ENCODE measurements at places on chromosomes 1 and 21.

DNA sequence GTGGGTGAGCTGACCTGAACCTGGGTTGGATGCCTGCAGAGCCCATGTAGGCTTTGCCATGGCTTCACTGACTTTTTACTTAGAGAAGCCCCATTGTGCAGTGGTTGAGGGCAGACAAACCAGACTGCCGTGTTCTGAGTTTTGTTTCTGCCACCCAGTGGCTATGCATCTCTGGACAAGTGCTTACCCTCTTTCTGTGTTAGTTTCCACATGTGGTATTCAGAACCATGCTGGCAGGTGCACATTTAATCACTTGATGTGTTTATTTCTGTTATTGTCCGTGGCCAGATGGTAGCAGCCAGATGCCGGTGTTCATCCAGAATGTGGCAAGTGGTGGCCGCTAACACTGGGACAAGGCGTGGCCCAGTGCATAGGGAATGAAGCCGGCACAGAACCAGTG, 10.3 kb upstream of the PTPN7 start:
- DNase-seq = peak; percentile 38

GRCh38 chr21:44984428-44984791, 44.6 kb downstream of the SLX9 start:
- DNase-seq = no peak

- no peak for DNase-seq
Observed at GRCh38 chr1:180563026-180563827, 4.5 kb downstream of the OVAAL start.

GRCh38 chr21:16597753-16598152, 868.0 kb downstream of the USP25 start:
- no peak for DNase-seq

DNA sequence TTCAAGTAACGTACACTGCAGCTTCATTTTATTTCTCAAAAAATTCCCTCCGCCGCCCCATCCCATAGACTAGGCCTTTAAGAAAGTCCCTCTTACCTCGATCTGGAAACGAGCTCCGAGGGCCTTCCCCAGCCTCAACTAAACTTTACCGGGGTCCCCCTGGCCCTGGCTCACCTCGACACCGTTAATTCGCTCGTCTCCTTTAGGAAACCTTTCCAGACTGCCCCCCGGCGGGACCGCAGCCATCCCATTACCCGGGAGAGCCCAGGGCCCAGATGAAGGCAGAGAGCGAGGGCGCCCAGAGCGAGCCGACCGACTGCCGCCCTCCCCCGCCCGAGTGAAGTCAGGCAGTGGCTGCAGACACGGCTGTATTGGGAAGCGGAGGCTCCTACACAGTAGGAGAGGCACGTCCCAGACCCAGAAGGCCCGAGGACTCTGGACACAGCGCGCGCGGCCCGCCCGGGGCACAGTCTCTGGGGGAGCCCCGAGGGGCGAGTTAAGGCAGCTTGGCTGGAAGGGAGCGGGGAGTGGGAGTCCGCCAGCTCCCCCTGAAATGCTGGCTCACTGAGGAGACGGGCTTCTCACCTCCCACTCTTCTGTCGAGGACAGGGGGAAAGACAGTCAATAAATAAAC, 14.6 kb downstream of the SEMA6C start:
- no peak for DNase-seq

GRCh38 chr1:245611251-245611650, 456.5 kb downstream of the KIF26B start:
- no peak for DNase-seq

- DNase-seq = no peak
Observed at GRCh38 chr1:22710701-22711049, at the start of gene EPHB2. Gene EPHB2 (plus strand): TSS chr1:22710839. CDS start chr1:22710983, 144 bp downstream.

DNA sequence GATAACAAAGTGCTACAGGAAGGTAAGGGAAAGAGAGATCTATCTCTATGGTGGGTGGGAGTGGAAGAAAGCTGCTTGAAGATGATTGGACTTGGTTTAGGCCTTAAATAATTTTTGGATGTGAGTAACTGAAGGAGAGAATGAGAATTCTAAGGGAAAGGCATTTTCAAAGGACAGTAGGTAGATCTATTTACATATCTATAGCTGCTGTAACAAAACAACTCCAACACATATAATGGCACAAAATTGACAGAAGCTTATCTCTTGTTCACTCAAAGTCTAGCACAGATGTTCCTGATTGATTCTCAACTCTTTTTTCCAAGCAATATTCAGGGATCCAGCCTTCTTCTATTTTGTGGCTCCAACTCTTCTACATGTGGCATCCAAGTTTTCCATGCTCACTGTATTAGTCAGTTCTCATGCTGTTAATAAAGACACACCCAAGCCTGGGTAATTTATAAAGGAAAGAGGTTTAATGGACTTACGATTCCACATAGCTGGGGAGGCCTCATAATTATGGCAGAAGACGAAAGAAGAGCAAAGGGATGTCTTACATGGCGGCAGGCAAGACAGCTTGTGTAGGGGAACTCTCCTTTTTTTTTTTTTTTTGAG, 3.1 kb upstream of the DDAH1 start:
- no peak for DNase-seq

- no peak for DNase-seq
Observed at GRCh38 chr1:210978316-210978973, 155.5 kb downstream of the KCNH1 start.

DNA sequence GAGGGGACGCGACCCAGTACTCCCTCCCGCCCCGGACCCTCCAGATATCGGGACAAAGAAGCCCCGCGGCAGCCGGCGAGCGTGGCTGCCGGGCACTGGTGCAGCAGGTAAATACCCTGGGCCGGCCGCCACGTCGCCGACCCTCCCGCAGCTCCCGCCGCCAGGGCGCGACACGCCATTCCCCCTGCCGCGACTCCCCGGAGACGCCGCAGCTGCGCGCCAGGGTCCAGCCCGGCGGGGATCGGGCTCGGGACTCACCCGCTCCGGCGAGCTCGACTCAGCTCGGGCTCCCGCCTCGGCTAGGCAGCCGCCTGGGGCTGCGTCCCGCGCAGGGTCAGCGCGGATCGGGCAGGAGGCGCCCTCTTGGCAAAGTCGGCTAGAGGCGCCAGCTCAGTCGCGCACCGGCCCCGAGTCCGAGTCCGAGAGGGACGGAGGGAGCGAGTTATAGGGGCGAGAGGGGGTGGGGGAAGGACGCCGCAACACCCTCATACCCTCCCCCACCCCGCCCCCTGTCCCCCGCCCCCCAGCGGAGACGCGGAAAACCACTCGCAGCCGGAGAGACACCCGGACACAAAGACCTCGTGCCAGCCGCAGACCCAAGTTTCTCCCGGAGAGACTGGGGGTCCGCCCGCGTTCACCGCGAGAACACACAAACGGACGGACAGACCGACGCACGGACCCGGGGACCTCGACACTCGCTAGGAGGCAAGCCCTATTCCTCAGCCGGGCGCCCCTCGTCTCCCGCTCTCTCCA, 985 bp downstream of the SYT6 start:
- DNase-seq = peak; percentile 4

DNA sequence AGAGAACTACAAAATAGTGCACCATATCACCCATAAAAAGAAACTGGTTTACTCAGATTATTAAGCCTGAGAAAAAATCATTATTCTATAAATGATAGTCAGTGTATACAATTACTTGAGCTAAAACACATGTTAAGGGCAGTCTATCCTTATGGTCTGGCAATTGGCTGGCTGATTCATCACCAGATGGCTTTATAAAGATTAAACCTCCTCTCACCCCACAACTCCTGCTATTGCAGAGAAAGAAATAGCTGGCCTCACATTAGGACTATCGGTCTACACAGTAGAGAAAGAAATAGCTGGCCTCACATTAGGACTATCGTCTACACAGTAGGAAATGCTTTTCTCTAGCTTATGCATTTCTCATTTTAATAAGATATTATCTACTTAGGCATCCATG, 21.2 kb downstream of the CEP170 start:
- DNase-seq = no peak

DNA sequence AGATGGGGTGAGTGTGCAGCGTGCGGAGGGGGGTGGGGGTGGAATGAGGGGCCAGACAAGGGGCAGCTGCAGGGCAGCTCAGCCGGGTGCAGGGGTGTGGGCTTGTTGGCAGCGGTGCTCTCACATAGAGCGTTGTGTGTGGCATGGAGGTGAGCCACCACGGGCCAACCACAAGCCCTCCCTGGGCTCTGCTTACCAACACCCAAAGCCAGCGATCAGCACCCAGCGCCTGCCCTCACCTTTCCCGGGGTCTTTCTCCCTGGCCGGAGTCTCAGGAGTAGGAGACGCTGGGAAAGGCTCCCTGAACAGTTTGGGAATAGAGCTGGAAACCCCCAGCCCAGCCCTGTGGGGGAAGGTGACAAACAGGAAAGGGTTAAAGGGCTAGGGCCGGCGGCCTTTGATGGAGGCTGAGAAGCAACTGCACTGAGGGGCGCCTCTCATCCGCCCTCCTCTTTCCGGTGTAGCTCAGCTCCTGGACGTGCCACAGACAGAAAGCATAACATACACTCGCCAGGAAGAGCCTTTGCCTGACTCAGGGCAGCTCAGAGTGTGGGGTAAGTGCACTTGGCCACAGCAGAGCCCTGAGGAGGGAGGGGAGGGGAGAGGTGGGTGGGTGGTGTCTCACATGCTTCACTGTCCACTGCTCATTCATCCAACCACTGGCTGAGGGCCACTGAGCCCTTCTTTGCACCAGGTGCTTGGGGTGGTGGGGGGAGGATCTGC, 577 bp downstream of the IKBKE start:
- no peak for DNase-seq

- no peak for DNase-seq
Observed at GRCh38 chr1:113917400-113918082, 11.6 kb upstream of the HIPK1 start.

DNA sequence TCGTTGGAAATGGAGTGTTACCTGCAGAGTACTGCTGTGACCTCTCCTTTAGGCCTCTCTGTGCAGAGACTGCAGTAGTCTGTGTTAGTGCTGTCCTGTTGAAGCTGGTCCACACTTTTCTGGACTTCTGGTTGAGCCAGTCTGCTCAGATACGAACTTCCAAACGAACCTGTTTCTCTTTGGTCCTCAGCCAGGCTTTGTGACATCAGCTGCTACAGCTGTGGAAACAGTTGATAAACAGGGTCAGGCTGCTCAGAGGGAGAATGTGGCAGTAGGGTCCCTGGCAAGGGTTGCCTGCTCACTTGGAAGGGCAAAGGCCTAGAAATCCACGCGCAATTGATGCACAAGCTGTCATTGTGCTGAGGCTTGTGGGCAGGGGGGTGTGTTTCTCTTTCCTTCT, 98.8 kb downstream of the NOS1AP start:
- DNase-seq = peak; percentile 23

DNA sequence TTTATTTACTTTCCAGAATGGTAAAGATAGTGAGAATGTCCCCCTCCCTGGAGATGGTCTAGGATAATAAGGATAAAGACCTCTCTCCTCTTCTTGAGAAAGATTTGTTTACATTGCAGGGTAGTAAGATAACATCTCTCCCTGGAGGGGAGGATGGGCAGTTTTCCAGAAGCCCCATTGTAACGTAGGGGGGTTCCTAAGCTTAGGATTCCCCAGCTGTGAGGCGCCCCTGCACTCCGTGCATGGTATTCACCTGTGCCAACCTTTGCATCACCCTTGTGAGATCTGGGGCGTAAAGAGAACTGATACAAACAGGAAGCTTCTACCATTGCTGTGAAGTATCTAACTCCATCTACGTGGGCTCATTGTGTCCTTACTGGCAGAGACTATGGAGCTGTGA, 148.7 kb upstream of the DNAH14 start:
- no peak for DNase-seq

DNA sequence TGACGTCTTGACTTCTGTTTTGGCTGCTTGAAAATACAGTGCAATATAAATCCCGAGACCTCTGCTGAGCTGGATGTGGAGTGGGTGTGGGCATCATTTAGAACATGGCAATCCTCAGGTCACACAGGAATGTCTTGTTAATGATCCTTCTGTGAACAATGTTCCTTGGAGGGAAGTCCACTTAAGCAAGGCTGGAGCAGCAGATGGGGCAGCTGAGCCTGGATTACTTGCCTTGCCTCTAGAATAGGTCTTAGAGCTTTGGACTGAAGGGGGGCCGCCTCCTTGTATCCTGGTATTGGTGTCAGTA, 926 bp upstream of the SCMH1 start:
- no peak for DNase-seq

GRCh38 chr1:108617008-108617723, 43.7 kb downstream of the HENMT1 start:
- DNase-seq = no peak

DNA sequence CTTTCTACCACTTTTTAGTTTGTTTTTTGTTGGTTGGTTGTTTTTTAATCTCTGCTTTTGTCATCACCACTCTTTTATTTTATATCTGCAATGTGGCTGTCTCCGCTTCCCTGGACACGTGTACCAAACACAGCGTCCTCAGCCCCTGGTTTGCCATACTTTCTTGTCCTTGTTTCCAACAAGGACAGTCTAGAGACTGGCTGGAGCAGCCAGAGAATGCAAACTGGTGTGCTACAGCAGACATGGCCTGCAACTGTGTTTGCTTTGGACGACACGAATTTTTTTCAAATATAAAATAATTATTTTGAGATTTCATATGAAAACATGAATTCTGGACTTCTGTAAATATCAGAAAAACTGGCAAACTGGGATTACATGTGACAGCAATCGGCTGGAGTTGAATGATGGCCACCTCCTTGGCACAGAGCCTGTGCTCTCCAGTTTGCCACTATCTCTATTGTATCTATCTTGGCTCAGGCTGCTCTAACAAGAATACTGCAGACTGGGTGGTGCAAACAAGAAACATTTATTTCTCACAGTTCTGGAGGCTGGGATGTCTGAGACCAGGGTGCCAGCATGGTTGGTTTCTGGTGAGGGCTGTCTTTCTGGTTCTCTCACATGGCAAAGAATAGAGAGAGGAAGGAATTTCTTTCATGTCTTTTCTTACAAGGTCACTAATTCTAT, 34.6 kb upstream of the POU2F1 start:
- DNase-seq = no peak

DNA sequence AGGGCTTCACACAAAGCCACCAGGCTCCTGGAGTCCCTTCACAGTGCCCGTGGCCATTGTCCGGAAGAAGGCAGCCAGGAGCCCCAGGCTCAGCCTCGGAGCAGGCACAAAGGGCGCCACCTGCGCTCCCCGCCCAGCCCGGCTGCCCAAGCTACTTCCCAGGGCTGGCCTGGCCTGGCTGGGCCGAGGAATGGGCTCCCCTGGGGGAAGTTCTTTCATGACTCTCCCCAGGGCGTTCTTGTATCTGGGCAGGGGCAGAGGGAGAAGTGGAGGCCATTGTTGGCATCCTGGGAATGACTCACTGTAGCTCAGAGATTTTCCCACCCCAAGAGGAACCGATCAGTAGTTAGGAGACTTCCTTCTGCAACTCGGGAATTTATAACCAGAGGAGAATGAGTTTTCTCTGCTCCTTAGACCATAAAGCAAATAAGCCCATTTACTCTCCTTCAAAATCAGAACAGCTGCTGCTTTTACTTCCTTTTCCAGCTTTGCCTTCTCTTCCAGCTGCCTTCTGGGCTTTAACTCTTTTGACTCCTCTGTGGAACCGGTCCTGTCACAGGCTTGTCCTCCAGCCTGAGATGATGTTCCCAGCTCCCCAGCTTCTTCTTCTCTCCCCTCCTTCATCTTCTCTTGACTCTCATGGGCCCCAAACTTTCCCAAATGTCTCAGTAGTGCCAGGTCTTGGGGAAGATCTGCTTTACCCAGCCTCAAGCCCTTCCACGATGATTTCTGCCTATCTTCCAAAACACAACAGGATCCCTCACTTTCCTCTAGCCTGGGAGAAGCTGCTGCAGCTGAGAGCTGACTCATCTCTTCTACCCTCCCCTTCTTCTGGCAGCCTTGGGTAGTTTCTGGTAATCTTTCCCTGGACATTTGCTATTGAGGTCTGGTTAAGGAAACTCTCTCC, 118.7 kb upstream of the CD34 start:
- DNase-seq = no peak

Measured in NCI-H774 (cell line).